ENCODE measurements at places on chromosomes 3 and 15.

GRCh38 chr3:85862893-85863455 lies 904.2 kb downstream of the CADM2 start:
- DNase-seq, result no peak

DNA sequence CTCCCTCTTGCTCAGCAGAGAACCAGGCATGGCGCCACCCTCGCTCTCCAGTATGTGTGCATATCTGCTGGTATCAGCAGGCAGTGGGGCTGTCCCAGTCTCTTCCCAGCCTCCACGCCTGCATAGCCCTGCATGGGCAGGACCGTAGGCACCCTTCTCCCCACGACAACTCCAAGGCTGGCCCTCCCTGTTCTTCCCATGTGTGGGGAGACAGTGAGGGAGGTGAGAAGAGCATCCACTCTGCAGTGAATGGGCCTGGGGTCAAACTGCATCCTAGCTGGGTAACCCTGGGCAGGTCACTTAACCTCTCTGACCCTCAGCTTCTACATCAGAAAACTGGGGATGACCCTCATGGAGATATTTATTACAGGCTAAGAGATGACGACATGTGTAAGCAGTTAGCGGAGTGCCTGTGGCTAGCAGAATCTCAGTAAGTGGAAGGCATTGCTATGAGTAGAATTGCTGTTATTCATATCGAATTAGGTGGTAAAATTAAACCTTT lies 13.3 kb upstream of the SSUH2 start:
- DNase-seq, result no peak

GRCh38 chr15:32718821-32719716 lies 1.3 kb downstream of the GREM1 start:
- DNase-seq, result no peak

GRCh38 chr3:83514130-83514914 lies 1444.5 kb upstream of the CADM2 start:
- DNase-seq, result no peak

- no peak for DNase-seq
Measured at GRCh38 chr15:57462381-57462780, 86.1 kb downstream of the CGNL1 start.

DNA sequence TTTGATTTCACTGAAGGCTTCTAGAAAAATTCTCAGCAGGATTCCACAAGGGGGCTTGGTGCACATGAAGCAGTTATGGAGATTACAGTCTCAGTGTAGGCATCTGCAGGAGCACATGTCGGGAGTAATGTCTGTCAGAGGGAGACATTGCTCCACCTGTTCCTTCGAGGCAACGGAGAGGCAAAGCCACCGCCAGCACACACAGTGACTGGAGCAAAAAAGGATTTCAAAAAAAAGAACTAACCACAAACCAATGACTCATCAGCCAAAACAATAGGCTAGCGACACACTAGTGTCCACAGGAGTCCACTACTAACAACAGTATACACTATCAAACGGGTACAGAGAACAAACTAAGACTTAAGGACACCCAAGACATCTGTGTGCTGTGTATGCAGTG lies 68.9 kb downstream of the NPTN start:
- no peak for DNase-seq

DNA sequence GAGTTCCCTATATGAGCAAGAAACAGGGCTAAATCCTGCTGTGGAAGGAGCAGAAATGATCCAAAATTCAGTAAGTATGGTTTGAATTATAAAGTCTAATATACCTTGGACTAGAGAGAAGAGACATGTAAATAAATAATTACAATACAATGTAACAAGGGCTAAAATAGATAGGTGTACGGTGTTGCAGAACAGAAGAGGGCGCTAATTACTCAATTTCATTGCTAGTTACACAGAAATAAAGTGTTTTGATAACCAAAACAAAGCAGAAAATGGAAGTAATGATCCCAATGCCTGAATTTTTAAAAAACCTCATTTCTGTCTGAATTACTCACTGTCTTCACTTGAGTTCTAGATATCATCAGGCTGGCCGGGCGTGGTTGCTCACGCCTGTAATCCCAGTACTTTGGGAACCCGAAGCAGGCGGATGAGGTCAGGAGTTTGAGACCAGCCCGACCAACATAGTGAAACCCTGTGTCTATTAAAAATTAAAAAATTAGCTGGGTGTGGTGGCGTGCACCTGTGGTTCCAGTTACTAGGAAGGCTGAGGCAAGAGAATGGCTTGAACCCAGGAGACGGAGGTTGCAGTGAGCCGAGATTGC lies 8.3 kb upstream of the PLCH1 start:
- no peak for DNase-seq

DNA sequence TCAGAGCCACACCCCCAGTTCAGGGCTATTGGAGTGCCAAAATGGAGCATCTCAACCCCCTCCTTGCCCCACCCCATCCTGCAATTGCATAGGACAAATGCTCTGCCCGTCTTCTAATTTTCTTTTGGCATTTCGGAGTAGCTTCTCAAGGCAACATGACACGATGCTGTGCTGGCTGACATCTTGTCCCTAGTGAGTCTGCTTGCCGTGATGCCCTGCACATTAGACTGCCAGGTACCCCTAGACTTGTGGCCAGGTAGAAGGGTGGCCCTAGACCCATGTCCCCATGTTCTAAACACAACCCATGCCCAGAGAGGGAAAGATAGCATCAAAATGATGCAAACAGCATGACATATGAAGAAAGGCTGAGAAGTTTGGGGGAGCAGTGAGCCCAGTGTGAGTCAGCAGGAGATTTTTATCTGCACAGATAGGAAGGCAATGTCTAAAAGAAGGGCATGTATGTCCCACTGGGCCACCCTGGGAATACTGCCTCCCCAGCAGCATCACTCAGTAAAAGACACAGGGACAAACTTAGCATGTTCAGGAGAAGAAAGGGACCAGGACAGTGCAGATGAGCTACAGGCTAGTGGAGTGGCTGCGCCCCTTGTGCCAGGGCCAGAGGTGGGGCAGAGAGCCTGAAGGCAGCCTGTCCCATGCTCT lies 36.8 kb downstream of the CA12 start:
- no peak for DNase-seq

DNA sequence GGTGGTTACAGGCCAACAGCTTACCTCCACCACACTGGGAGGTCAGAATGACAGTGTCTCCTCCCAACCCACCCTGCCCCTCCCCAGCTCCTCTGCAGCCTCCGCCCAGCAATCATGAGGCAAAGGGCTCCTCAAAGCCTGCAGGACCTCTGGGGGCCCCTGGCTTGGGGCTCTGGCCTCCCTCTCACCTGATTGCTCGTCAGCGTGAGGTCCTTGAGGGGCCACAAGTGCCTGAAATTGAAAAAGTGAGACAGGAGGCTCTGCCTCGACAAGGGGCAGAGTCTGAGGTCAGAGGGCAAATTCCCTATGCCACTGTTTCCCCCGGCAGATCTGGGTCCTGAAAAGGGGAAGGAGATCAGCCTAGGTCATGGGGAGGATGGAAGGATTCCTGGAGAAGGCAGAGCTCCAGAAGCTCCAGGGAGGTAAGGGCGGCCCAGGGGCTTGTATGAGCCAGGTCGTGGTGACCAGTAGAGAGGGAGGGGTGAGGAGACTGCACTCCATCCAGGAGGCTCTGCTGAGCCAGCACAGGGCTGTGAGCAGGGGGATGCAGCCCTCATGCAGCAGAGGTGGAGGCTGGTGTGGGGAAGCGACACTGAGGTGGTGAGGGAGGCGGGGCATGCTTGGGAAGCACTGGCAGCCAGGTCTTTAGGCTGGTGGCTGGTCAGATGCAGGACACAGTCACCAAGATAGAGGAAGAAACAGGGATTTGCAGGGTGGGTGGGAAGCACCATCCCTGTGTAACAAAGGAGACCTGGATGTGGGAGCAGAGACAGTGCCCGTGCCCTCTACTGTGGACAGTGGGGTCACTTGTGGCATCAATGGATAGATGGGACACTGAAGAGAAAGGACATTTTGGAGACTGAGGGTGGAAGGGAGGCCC lies 20.1 kb downstream of the ALS2CL start:
- DNase-seq, result no peak

DNA sequence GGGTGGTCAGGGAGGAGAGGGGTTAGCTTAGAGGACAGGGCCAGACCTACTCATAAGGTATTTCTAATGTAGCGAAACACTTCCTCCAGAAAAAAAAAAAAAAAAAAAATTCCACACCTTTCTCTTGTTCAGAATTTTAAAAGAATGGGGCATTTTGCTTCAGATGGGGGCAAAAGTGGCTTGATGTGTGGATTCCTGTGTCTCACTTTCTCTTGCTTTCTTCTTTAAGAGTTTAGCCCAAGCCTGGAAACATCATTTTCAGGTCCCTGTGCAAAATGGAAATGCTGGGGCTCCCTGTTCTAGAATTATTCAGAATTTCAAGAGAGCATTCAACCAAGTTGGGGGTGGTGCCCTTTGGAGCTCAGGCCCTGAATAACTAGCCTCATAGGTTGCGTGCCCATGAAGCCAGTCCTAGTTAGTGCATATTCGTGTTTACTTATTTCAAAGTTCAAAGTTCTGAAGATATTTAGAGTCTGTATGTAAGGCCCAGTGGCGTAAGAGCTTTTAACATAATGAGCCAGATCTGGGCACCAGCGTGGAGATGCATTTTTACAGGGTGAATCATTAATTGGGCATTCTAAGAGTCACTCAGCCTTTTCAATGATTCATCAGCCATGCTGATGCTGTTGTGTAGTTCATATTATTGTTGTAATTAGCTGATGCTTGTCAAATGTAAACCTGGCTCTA lies 104.5 kb downstream of the RPLP1 start:
- DNase-seq, result no peak

DNA sequence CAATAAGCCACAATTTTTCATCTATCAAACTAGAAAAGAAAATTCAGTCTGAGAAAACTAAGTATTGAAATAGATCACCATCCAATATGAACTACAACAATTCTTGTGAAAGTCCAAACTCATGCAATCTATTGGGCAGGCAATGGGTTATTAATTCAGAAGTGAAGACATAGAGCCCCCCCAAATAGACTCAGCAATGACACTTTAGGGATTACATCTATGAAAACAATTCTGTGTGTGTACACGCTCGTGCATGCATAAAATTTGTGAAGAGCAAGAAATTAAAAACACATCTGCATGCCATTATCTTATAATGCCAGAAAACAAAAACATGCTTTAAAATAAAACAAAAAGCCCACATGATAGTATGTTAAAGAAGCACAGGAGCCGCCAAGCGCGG lies 151.3 kb downstream of the NR1I2 start:
- no peak for DNase-seq

GRCh38 chr3:149356044-149356592 lies 21.3 kb downstream of the TM4SF1 start:
- DNase-seq, result no peak

DNA sequence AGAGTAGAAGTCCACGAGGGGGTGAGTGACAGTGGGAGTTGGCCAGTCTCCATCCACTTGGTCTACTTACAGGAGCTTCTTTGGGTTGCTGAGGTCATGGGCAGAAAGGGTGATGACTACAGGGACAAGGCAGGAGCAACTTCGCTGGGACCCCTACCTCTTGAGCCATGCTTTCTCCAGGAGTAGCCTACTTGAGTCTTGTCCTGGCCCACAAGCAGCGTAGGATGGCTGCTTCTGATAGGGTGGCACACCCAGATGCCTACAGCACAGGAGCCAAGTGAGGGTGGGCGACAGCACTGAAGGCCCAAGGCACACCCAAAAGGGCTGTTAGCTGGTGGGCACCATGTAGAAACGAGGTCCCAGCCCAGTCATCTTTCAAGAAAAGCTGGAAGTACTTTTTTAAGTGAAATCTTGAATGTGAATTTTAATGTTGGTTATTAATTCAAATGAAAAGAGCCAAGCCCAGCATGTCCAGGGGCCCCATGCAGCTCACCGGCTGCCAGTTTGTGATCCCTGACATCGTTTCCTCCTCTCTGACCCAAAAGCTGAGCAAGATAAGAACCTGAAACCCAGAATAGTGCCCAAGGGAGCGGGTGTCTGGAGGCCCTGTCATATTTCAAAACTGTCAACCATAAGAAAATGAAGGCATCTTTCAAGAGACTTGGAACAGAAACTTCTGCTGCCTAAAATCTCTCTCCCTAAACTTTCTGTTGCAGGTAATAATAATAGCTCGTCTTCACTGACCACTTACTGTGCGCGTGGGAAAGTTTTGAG lies 2.2 kb upstream of the CPEB1 start:
- no peak for DNase-seq

GRCh38 chr15:52164631-52165265 lies 26.4 kb downstream of the GNB5 start:
- DNase-seq, result no peak

- no peak for DNase-seq
Measured at GRCh38 chr15:96431786-96432185, 101.3 kb downstream of the NR2F2 start.

- DNase-seq, result no peak
Measured at GRCh38 chr3:64741341-64741740, 53.5 kb upstream of the ADAMTS9 start.

- no peak for DNase-seq
Measured at GRCh38 chr3:134375582-134376384, 1.5 kb upstream of the AMOTL2 start.

GRCh38 chr3:49775538-49775937 lies 10.8 kb downstream of the IP6K1 start:
- no peak for DNase-seq

- DNase-seq, result no peak
Measured at GRCh38 chr15:71773206-71773859, 37.0 kb upstream of the NR2E3 start.

GRCh38 chr3:132818251-132818650 lies 96.0 kb upstream of the NPHP3 start:
- no peak for DNase-seq

DNA sequence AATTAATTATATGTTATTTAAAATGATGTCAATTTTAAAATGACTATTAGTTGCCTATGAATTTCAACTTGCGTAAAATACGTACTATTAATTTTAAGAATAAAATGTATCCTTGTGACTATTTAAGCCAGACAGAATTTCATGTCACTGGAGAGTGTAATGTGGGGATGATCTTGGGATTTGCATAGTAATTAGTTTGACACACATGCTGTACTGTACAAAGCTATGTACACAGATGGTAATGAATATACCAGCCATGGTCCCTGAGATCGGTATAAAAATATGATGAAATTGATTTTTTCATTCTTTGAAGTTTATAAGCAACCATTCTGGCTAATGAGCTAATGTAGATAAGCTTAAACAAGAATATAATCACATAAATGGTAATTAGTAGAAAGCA lies 134.4 kb upstream of the ROBO1 start:
- DNase-seq, result no peak

DNA sequence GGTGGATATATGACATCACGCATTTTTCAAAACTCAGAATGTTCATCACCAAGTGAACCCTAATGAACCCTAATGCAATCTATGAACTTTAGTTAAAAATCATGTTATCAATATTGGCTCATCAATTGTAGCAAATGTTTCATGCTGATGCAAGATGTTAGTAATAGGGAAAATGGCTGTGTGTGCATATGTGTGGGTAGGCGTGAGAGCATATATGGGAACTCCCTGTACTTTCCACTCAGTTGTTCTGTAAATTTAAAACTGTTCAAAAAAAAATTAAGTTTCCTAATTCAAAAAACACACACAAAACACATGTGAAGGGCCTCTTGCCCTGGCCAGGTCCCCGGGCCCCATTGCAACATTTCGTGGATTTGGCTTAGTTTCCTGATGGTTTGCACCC lies 89.7 kb upstream of the PROK2 start:
- DNase-seq, result no peak

- DNase-seq, result no peak
Measured at GRCh38 chr3:173660645-173661299, 263.2 kb downstream of the NLGN1 start.

- DNase-seq, result no peak
Measured at GRCh38 chr15:34757262-34757661, 2.5 kb upstream of the GJD2 start.

- no peak for DNase-seq
Measured at GRCh38 chr3:77158730-77159581, 119.1 kb downstream of the ROBO2 start.
